ENCODE measurements at places on chromosomes 6 and 20.

DNA sequence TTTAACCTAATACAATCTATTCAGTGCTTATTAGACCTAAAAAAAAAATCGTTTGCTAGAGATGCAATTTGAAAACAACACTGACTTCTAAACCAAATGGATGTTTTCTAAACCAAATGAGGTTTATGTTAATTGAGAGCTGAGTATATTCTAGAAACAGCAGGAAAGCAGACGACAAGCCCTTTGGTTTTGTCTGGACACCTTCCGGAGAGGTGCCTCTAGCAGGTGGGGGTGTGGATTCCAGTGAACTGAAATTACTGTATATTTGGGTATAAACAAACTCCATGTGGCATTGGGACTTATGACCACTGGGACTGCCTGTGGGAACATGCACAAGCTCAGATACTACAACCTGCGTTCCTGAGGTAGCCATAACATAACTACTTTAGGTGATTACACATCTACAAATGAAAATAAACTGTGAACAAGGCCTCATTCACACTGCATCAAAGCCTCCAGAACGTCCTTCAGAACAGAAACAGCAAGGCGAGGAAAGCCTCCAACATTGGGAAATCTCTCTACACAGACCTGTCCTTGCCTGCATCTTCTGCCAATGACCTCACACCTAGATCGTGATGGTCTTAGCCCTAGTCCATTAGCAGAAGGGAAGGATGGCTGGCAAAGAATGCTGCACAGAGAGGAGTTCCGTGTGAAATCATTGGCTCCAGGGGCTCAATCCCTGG is 206.8 kb upstream of the FOXQ1 start:
- no peak for DNase-seq

DNA sequence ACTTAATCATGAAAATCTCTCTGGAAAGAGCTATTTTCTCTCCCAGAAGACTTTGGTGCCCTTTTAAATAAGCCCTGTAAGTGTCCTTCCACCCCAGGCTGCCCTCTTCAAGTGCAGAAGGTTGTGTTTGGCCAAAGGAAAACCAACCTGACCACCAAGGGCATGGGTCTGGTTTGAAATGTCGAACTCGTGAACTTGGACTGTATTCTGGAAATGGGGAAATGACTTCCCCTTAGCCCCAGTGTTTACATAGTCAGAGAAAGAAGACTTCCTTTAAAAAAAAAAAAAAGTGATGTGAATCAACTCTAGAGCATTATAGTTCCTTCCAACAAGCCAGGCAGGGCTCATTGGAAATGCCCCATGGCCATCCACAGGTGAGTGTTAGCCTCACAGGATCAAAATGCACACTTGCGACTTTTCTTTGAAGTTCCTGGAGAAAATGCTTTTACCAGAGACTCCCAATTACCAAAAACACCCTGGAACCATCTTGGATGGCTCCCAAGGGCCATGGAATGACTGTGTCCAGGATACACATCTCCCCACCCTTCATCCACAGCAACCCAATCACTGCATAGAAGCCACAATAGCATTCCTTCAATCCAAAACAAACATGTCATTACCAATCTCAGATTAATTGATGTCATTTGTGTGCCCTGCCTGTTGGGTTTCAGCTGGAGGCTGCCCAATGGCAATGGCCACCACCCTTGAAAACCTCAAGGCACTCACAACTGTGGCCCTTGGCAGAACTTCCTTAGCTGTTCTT is 133.8 kb downstream of the CLIC5 start:
- no peak for DNase-seq

DNA sequence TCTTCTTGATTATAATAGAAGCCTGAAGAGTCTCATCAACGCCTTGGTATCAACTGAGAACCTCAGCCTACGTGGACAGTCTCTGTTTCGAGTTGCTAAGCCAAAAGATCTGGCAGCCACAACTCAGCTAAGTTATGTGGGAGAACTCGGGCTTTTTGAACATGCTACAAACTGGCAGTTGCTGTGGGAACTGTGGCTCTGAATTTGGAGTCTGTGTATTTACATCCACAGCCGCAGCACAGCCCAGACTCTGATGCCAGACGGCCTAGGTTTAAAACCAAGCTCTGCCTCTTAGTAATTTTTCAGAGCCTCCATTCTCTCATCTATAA is 35.8 kb downstream of the RIPOR2 start:
- no peak for DNase-seq

DNA sequence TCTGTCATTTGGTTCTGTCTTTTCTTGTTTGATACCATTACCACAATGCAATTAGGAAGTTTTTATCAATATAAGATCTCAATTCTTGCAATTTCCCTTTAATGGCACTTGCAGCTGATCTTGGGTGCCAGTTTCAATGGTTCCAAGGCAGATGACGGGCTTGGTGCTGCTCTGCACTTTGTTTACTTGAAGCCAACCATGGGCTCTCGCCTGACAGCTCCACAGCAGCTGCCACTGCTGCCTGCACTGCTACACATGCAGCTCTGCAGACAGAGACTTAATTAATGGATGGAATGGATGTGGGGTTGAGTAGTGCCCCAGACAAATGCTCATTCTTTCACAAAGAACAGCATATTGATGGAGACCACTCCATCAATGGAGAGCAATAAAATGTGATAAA is 1024.3 kb upstream of the EPHA7 start:
- DNase-seq, result no peak

DNA sequence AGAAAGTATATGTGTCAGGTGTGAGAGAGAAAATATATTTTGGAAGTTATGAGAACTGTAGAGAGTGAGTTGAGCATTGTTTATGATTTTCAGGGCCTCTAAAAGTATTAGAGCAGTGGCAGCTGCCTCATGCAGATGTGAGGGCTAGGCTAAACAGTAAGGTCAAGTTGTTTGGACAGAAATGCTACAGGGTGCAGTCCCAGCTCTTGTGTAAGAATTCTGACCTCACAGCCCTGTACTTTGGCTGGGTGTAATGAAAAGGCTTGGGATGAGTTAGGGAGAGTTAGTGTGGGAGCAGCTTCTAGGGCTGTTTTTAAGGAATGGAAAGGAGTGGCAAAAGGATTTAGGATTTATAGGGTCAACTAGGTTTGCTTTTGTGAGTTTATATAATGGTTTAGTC is 764.8 kb upstream of the ADGRB3 start:
- no peak for DNase-seq

DNA sequence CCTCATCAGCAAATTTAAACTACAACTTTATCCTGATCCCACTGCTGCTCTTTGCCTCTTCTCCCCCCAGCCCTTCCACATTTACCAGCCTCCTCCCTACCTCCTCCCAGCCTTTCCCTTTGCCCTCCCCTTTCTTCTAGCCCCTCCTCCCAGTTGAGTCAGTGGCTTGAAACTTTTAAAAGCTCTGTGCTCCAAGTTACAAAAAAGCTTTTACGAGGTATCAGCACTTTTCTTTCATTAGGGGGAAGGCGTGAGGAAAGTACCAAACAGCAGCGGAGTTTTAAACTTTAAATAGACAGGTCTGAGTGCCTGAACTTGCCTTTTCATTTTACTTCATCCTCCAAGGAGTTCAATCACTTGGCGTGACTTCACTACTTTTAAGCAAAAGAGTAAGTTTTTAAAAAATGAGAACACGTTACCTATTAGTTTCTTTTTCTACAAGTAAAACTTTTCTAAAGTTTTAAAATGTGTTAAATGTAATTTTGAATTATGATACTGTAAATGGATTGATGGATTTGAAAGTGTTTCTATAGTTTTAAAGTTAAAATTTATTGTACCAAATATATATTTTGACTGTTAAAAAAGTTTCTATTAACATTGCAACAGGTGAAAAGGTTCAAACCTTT is at the start of gene GJA1:
Gene GJA1 (plus strand): TSS at position 203 of the 626 bp plus-strand sequence. CDS start 11,202 bp downstream, outside the sequence.
- DNase-seq, result no peak

GRCh38 chr6:40556023-40556422 is 31.1 kb downstream of the LRFN2 start:
- no peak for DNase-seq

- no peak for DNase-seq
These were observed 34.4 kb downstream of the GGTLC1 start for GRCh38 chr20:23954008-23954745.

GRCh38 chr6:9208966-9209365 is 773.6 kb upstream of the SLC35B3 start:
- no peak for DNase-seq

- DNase-seq, result no peak
These were observed 7.9 kb downstream of the EPB41L1 start for GRCh38 chr20:36162272-36162966.

DNA sequence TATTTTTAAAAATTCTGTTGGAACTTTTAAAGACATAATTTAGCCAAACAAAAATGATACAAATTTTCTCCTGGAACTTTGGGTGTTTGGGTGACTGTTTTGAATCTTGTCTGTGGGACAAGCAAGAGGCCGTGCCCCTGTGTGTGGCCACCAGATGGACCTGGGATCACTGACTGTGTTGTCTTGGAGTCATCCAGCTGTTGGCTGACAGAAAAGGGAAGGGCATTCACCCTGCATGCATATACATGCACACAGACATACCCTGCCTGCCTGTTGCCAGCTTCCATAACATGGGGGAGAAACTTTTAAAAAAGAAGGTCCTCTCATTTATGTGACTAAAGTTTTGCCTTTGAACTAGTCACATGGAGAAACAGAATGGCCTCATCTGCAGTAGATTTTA is 72.7 kb downstream of the BLOC1S5 start:
- no peak for DNase-seq

GRCh38 chr6:16746401-16746800 is 14.9 kb downstream of the ATXN1 start:
- no peak for DNase-seq

- DNase-seq, result no peak
These were observed 116.8 kb upstream of the DST start for GRCh38 chr6:56759521-56759920.

- DNase-seq, result no peak
These were observed 16.9 kb upstream of the CBFA2T2 start for GRCh38 chr20:33472868-33473435.

- no peak for DNase-seq
These were observed 283.6 kb downstream of the QKI start for GRCh38 chr6:163698086-163698485.

GRCh38 chr6:40509086-40509485 is 78.1 kb downstream of the LRFN2 start:
- no peak for DNase-seq

DNA sequence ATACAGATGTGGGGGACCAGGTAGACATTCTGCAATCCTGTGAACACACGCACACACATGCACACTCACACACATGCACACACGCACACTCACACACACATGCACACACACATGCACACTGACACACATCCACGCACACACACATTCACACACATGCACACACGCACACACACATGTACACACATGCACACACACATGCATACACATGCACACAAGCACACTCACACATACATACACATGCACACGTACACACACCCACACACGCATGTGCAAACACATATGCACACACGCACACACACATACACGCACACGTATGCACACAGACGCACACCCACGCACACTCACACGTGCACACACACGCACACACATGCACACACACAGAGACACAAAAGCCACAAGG is 14.3 kb upstream of the GGTLC1 start:
- no peak for DNase-seq

GRCh38 chr6:79623106-79623505 is 8.0 kb upstream of the SH3BGRL2 start:
- DNase-seq, result no peak

- DNase-seq, result no peak
These were observed 267.4 kb upstream of the THEMIS start for GRCh38 chr6:128168244-128168643.

DNA sequence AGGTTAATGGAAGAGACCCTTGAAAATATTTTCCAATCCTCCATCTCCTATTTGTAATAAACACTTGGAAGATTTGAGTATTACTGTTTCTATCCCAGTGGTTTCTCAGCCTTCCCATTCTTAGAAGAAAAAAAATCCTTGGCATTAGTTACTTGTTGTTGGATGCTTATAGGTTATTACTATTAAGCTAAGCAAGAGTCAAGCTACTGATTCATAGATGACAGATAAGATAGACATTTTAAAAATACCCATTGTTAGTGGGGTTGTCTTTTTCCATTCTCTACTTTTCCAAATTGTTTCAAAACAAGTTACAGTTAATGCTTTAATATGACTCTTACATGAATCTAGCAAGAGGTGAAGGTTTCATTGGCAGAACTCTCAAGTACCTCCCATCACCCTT is 158.5 kb downstream of the HIVEP2 start:
- DNase-seq, result no peak

DNA sequence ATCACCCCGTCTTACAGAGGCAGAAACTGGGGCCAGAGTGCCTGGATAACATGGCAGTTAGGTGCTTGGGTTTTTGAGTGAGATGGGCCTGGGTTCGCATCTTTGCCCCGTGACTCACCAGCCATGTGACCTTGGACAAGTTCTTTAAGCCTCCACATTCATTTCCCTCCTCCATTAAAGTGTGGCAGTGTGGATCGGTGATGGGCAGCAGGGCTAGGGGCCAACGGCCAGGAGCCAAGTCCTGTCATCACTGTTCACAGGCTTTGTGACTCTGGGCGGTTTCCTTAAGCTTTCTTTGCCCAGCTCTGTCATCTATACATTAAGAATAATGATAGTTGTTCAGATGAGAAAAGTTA is 85.5 kb upstream of the PMEPA1 start:
- no peak for DNase-seq

DNA sequence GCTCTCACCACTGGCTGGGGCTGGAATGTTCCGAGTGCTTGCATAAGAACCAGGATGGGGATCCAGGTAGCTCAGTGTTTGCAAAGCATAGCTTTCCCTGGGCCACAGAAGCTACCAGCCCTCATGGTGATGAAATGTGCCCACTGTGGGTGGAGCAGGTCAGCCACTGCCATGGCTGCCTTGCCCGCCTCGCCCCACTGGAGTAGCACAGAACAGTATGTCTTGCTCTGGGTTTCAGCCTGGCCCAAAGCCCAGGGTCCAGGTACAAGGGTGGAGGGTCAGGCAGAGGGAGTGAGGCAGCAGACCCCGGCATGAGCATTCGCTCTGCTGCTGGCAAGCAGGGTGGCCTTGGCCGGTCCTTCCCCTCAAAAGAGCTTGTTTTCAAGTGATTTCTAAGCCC is 34.7 kb downstream of the KCNK17 start:
- DNase-seq, result no peak

DNA sequence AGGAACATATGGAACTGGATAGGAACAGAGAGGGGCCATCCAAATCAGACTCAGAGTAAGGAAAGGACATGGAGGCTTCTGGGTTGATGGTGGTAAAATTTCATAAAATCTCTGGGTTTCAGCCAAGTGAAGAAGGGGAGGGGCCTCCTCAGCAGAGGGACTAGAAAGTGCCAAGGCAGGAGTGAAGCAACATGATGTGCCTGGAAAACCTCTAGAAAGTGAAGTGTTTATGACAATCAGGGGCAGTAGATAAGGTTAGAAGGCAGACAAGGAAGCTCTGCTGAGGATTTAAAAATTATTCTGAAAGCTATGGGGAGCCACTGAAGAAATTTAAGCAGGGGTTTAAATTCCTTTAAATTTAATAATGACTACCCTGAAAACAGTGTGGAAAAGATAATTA is 126.0 kb upstream of the TENT5A start:
- no peak for DNase-seq

- DNase-seq, result no peak
These were observed 4.6 kb upstream of the REV3L start for GRCh38 chr6:111487661-111488060.

DNA sequence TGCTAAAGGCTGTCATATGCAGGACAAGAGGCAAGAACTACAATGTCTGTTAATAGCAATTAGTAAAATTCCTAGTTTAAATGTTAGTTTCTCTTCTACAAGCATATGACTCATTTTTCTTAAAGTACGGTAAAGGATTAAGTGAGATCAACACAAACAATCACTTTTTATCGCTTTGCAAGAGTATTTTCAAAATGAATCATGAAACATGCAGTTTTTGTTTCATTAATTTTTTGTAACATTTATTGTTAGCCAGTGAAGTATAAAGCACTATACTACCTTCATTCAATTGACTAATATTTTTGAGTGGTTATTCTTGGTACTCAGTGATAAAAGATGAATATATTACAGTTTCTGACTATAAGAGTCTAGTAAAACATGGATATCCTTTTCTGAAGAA is 138.6 kb downstream of the AHI1 start:
- DNase-seq, result no peak

Data from activated CD8-positive, alpha-beta memory T cell treated with anti-CD3 and anti-CD28 coated beads for 4 hours (primary cell).